ENCODE measurements at places on chromosomes 11 and 22.

DNA sequence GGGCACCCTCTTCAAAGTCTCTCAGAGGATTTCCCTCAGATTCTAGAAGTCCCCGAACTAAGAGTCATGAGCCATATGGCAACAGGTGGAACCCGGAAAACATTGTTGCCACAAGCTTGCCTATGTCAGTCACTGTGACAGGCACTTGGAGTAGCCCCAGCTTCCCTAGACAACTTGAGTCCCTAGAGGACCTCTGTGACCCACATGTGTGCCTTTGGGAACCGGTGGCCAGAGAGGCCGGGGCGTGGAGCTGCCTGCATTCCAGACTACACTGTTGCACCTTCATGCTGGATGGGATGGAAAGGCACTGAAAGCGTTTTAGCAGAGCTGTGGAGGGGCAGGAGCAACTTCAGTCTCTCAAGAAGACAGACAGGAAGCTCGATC, 12.1 kb downstream of the SLC37A2 start:
- DNase-seq, result no peak

DNA sequence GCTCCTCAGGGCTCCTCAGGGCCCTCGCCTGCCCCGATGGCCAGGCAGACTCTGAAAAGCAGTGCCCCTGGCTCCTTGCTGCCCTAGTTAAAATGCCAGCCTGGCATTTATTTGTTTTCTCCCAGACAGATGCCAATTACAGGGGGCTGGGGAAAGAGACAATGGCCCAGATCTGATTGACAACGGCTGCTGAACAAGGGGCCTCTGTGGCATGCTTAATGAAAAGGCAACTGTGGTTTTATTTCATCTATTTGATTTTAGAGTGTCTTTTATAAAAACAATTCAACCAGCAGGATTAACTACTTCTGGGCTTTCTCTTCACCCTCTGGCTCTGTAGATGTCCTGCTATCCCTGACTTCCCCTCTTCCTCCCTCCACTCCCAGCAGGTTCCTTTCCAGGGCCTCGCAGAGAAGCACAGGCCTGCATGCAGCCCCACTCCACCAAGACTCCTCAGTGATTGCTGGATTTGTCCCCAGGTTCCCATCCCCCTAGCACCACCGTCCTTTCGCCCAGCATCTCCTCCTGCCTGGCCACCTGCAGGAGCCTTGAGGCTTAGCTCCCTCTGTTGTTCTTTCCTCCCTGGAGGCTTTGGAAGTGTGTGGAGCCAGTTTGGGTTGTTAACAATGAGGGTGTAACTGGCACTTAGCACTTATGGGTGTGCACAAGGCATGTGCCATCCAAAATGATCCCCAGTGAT, 171.1 kb downstream of the TENM4 start:
- no peak for DNase-seq

DNA sequence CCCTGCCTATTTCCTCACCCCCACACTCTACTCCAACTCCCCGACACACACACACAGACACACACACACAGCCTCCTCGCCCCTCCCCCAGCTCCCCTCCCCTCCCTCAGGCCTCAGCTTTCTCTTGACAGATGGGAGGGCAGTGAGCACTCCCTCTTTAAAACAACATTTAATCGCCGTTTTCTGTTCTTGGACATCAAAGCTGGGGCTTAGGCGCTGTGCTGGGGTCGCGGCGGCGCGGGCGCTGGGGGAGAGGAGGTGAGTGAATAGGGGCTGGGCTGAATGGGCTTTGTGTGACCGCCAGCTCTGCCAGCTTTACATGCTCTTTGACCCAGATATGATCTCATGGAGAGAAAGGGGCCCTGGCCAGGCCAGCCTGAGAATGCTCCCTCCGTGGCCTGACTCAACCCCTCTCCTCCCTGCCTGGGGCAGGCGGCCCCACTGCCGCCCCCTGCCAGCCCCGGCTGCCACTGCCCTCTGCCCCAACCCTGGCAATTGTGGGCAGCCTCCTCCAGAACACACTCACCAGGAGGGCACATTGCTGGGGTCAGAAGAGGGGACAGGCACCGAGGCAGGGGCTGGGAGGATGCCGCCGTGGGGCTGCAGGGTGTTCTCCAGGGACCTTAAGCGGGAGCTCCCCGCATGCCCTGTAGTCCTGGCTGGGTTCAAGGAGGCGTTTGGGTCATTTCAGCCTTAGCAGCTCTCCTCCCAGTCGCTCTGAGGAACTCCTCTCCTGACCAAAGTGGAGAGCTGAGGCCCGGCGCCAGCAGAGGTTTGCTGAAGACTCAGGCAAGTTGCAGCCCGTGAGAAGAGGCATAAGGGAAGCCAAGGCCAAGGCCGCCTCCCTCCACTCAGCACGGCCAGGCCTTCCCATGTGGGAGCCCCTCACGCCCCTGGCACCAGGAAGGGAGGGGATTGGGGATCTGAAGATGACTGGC, 38.3 kb upstream of the NNMT start:
- DNase-seq, result no peak

- no peak for DNase-seq
Measured at GRCh38 chr11:111350811-111351210, 28.3 kb downstream of the POU2AF1 start.

- no peak for DNase-seq
Measured at GRCh38 chr11:67691149-67691548, 16.7 kb upstream of the ALDH3B2 start.

GRCh38 chr11:72522186-72522585, 87.9 kb upstream of the CLPB start:
- DNase-seq, result no peak

- DNase-seq, result no peak
Measured at GRCh38 chr22:46454504-46455269, 82.7 kb downstream of the CELSR1 start.

- DNase-seq, result no peak
Measured at GRCh38 chr11:130189492-130190210, 30.1 kb downstream of the ST14 start.

- no peak for DNase-seq
Measured at GRCh38 chr11:8060801-8061554, 20.0 kb upstream of the TUB start.

- DNase-seq, result no peak
Measured at GRCh38 chr11:4643076-4643475, 706 bp upstream of the OR51E1 start.

GRCh38 chr11:44258190-44258489, 51.8 kb downstream of the ALX4 start:
- no peak for DNase-seq
